CD4-positive, alpha-beta T cell treated with Interferon alpha-2 for 1 hour (primary cell): ENCODE measurements at places on chromosomes 12 and 14.

DNA sequence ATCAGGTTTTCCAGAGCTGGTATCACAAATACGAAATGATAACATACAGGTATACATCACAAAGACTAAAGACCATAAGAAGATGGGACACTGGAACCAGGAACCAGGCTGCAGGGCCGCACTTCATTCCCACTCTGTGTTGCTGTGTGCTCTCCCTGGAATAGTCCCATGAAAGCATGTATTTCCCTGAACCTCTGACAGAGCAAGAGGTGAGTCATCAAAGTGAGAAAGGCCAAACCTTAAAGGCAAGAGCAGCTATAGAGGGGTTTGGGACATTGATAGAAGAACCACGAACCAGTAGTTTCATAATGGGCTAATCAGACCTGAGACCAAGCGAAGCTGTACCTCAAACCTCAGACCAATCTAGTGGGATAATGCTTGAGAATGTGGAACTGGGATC is 283.0 kb upstream of the PRKD1 start:
- no peak for DNase-seq

GRCh38 chr14:25092258-25092740 is 42.4 kb upstream of the STXBP6 start:
- DNase-seq, result no peak

- no peak for DNase-seq
Measured at GRCh38 chr12:2785017-2785416, 9.8 kb upstream of the FKBP4 start.

- DNase-seq, result no peak
Measured at GRCh38 chr12:93714382-93714781, 37.2 kb downstream of the CRADD start.

DNA sequence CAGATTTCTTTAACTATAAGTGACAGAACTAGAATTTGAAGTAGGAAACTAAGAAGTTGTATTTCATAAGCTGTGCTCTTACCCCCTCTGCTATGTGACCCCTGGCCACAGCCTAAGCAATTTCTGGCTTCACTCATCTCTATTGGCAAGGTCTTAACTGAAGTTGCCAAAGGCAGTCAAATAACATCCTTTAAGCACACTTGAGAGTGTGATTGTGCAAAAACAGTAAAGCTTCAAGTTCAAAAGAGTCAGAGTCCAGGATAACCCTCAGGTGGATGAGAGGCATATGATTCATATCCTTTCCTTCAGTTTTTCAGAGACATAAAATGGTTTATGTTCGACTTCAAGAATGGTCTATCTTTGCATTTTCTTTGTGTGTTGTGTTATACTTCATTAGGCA is 45.2 kb downstream of the GRIP1 start:
- DNase-seq, result no peak

DNA sequence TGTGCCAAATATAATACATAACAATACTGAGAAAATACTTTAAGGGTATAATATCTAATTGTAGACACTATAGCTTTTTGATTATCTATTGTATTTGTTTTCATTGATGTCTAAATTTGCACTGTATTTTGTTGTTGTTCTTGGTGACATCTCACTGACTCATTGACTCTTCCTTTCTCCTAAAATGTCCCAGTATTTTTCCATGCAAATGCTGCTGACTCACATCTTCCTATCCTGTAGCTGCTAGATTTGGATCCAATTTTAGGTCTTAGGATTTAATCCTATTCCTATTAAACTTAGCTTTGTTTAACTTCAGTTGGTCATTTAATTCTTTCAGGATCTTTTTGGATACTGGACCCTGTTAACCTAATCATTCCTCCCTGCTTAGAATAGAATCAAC is 148.5 kb downstream of the TMTC2 start:
- DNase-seq, result no peak

DNA sequence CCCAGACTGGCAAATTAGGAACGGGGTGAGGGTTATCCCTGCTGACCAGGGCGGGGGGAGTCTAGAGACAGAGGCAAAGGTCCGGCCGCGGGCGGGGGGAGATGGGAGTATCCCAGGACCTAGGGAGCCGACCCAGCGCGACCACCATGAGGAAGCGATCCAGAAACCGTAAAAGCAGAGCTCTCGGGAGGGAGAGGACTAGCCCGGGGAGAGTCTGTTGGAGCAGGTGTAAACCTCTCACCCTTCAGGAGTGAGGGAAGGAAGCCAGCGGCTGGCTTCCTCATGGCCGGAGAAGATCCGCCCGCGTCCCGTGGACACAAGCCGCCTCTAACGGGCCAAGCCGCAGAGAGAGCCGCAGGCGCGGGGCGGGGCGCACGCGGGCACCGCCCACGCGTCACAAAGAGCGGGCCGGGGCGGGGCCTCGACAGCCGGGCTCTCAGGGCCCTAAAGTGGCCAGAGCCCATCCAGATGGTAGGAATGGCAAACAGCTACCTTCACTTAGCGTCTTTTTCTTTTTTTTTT is at the start of gene ACRBP:
TSS of gene ACRBP (minus strand) at position 350 of the 522 bp plus-strand sequence. CDS start at position 284, 66 bp downstream.
- peak; percentile 59 for DNase-seq

DNA sequence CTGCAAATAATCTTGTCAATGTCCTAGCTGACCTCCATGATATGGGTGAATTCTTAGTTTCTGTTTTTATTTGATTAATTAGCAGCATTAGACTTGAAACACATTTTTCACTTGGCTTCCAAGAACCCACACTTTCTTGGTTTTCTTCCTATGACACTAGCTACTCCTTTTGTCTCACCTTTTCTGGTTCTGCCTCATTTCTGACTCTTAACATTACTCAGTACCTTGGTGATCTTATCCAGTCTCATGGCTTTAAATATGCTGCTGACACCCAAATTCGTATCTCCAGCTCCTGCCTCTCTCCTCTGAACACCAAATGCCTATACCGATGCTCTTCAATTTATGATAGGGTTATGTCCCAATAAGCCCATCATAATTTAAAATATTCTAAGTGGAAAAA is 32.0 kb upstream of the SSTR1 start:
- no peak for DNase-seq
